Breast epithelium (tissue), 4 donors: ENCODE measurements at places on chromosomes 5 and 9.

DNA sequence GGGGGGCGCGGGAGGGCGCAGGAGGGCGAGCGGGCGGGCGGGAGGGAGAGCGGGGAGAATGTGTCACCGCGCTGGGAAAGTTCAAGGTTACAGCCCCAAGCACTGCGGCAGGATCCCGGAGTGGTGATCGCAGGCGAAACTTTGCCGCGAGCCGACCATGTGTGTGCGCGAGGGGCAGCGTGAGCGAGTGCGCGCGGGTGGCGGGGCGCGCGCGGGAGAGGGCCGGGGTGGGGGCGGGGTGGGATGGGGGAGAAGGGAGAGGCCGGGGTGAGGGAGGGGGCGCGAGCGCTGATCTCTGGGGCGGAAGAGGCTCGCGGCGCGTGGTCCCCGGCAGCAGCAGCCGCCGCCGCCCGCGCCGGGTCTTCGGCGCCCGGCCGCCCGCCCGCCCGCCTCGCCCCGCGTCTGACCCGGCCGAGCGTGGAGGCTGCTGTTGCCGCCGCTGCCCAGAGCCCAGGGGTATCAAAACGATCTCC lies at the start of gene NFIB:
TSS of gene NFIB (minus strand) at position 191 of the 473 bp plus-strand sequence. CDS start 630 bp downstream, outside the sequence.
- no peak for DNase-seq

GRCh38 chr9:10071579-10071978 lies 541.2 kb downstream of the PTPRD start:
- no peak for DNase-seq

- peak; percentile 47 for DNase-seq
These were observed 37.7 kb upstream of the NEURL1B start for GRCh38 chr5:172603251-172603806.

GRCh38 chr5:149776361-149777305 lies 46.5 kb downstream of the PPARGC1B start:
- no peak for DNase-seq

DNA sequence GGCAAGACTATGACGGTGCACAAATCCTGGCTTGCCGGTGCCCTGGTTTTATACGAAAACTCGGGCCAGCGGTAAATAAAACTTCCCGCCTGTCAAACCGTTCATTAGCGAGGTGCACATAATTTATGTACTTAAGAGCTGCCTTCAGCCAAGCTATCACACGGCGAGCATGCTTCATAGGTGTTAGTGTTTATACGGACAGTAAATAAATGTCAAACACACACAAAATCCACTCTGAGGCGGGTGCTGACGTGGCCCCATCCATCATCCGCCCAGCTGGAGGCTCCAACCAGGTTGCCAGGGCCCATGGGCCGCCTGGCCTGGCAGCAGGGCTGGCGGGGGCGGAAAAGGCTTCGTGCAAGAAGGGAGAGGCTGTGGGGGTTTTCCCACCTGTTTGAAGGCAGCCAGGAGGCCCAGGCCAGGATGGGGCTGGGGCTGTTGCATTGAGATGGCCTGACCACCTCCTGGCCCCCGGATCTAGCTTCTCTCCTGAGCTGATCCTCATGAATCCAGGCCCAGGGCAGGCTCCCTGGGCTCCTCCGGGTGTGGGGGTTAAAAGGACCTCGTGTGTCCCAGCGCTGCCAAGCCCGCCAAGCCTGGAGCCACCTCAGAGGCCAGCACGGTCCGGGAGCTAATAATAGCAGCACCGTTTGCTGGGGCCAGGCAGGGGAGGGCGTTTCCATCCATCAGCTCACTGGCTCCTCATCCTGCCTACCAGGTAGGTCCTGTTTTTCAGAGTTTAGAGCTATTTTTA lies 43.2 kb downstream of the BARX1 start:
- DNase-seq = no peak

DNA sequence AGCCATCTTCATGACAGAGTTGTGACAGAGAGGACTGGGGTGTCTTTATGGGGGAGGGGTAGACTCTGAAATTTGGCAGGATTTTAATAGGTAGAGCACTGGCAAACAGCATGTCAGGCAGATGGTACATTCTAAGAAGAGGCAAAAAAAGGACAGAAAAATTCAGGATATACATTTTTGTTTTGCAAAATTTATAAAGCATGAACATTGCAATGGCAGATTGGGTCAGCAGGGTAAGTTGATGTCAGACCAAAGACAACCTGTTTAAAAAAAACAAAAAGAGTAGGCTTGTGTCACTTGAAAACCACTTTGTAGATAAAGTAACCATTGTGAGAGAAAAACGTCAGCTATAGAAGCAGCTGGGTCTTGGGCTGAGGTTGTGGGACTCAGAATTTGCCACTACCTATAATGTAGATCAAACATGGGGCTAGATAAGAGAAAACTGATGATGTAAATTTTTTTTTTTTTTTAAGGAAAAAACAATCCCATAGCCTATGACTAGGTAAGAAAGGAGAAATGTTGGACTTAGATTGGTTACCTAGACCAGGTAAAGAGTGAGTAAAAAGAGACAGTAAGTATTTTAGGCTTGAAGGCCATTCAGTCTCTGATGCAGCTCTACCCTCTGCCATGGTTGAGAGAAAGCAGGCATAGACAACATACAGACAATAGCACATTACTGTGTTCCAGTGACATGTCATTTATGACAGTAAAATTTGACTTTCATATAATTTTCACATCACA lies 8.3 kb downstream of the CAMK4 start:
- no peak for DNase-seq
